ENCODE measurements at places on chromosomes 6 and 20.

DNA sequence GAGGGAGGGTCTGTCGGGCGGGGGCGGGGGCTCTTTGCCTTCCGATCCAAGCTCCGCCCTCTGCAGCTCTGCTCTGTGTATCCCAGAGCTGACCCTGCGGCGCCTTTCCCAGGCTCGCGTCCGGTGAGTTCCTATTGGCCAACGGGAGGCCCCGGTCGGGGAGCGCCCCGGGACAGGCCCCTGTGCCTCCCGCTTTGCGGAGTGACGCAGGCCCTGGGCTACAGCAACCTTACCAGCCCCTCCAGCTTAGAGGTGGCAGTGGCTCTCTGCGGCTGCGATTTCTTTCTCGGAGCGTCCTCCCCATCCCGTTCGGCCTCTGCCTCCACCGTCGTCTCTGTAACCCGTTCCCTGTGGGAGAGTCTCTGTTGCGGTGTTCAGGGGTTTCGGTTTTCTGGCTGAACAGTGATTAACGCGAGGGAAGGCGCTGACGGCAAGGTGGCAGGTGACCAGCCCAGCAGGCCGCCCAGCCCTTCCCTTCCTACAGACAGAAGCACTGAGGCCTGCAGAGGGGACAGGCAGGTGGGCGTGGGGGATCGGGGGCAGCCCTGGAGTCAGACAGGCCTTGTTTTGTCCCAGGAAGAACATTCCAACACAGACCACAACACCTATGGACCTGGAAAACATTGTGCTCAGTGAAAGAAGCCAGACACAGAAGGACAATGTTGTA, 18.1 kb upstream of the CEBPB start:
- peak; percentile 89 for DNase-seq

GRCh38 chr6:35197196-35197595, 16.6 kb upstream of the SCUBE3 start:
- DNase-seq = no peak

DNA sequence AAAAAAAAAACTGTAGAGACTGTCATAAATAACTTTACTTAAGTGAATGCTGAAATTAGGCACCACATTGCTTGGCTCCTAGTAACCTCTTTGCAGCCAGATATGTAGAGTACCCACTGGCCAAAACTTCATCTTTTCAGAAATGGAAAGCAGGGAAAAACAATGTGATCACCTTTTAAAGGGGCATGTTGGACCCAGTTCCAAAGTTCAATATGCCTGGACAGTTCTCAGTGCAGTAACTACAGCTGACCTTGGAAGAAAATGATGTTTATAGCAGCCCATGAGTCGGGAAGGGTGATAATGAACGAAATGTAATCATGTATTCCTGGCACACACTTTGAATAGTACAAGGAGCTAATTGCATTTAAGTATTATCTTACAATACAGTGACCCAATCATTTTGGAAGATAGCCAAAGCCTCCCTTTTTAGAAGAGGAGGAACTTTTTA, 93.6 kb upstream of the TAB2 start:
- DNase-seq = no peak

DNA sequence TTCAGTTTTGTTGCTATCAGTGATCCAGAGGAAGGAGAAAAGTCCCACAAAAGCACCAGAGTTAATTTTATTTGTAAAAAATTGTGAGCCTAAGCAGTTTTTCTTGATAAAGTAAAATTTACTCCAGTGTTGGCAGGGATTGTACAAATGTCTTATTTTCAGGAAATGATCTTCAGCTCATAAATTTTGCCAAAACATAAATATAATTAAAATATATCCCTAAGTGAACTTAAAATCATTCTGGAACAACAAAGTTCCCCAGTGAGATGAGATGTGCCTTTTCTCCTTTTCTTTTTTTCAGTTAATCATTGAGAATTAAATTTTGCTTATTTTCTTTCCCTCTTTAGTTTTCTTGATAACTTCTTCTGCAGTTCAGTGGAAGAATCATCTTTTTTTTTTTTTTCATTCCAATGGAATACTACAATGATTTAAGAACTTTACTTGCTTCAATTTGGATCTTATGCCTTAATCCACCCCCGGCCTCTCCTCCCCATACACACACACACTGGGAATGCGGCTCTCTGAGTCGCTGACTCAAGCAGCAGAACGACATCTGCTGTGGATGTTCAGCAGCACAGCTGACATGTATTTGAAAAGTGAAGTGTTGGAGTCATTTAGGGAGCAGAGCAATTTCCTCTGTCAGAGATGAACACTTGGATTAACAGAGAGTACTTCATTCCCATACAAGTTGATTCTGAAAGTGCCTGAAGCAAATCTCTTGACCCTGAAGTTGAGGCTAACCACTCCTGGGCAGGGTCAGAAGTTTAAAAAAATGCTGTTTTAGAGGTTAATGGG, 27.7 kb upstream of the LAMA4 start:
- peak; percentile 29 for DNase-seq

DNA sequence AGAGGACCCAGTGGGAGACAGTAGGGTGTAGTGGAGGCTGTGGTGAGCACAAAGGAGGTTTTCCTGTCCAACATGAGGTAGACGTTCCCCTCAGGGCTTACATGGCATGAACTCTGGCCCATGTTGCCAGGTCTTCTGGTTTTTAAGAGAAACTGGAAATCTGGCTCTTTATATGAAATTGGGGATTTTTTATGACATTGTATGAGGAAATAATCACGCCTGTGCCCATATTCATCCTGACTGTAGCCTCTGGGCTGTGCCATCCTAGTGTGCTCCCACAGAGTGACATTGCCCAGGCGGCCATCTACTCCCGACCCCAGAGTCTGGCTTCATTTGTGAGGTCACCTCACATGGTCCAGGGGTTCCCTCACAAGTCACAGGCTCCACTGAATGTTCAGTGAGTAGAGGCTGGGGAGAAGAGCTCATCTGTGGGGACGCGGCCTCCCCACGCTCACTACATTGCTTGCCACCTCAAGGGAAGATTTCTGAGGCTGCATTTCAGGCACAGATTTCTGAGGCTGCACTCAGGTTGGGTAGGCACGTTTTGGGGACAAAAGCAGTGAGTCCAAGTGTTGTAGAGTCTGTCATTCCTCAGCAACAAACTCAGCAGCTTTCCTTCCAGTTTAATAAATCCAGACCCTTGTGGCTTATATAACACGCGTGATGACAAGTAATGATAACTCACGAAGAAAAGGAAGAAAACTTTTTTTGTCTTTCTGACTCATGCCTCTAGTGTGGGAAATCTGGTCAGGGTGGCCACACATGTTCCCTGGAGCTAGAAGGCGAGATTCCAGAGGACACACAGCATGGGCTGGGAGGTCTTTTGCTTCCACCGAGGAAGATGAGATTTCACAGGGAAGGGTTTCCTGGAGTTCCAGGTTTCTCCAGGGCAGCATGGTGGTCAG, 41.7 kb downstream of the SLC24A3 start:
- no peak for DNase-seq

DNA sequence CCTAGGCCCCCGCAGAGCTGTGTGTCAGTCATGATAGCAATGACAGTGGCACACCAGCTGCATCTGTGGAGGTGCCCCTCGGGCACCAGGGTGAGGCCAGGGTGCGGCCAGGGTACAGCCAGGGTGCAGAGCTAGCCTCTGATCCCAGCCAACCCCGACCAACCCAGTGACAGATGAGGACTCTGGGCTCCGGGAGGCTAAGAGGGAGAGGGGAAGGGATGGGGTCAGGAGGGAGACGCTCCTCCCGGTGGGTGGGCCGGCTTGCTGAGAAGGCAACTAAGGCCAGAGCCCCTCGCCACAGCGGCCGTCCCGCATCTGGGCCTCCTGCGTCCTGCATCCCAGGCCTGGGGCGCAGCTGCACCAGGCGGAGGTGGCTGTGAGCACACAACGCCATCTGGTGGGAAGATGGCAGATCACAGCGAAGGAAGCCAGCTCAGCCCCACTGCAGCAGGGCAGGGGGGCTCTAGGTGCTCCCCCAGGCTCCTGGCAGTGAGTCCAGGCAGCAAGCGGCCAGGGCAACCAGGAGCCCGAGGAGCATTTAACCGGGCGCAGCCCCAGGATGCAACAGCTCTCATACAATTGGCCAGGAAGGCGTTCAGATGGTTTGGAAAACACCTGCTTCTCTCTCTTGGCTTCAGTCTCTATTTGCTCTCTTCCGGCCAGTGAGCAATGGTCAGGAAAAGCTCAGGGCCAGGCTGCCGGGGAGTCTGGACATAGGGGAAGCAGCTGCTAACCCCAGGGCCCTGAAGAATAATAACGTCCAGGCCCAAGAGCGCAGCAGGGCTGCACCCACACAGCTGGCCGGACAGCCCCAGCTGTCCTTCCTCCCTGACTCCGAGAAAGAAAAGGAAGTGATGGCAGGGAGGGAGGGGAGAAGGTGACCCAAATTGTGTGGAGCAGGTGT, 169.4 kb downstream of the TAF4 start:
- peak; percentile 77 for DNase-seq

DNA sequence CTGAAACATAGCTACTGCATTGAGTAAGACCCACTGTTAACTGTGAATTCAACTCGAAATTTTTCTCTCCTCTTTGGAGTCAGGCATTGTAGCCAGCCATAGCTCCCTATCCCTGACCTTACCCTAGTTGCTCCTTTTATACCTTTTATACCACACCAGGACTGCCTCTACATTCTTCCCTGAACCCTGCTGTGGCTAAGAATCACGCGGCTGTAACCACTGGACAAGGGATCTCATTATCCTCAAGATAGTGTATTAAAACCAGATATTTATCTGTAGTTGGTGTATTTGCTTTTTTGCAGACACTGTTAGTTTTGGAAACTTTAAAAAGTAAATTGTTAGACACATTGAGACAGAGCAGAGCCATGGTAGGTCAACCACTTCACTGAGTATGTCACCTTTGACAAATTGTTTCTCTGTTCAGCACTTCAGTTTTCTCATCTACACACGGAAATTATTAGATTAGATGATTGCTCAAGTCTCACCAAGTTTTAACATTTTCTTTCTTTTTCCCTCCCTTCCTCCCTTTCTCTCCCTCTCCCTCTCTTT, 171.9 kb upstream of the PRND start:
- no peak for DNase-seq

DNA sequence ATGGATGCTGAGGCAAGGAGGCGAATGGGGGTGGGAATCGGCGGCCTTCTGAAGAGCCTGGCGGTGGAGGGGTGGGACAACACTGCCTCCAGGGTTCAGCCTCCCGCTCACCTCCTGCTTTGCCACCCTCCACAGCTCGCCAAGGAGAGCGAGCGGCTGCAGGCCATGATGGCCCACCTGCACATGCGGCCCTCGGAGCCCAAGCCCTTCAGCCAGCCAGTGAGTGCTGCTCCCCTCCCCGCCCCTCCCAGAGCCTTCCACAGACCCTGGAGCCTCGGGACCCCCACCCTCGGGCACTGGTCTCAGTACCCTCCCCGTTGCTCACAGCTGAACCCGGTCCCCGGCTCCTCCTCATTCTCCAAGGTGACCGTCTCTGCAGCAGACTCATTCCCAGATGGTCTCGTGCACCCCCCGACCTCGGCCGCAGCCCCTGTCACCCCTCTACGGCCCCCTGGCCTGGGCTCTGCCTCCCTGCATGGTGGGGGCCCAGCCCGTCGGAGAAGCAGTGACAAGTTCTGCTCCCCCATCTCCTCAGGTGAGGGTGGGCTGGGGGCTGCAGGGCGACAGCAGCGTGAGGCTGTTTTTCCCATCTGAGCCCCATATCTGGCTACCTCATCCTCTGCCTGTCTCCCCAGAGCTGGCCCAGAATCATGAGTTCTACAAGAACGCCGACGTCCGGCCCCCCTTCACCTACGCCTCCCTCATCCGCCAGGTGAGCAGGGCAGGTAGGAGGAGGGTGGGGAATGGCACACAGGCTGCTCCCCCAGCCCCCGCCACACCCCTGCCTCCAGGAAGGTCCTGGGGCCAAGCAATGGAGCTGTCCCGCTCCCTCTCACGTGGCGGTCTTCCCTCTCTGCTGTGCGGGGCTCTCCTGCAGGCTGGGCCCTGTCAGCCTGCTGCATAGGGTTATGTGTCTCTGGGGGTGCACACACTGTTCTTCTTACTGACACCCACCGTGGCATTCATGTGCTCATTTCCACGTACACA, 43.7 kb downstream of the FOXP4 start:
- DNase-seq = no peak

- no peak for DNase-seq
These were observed 705.5 kb upstream of the MAN1A1 start for GRCh38 chr6:120055071-120055470.

DNA sequence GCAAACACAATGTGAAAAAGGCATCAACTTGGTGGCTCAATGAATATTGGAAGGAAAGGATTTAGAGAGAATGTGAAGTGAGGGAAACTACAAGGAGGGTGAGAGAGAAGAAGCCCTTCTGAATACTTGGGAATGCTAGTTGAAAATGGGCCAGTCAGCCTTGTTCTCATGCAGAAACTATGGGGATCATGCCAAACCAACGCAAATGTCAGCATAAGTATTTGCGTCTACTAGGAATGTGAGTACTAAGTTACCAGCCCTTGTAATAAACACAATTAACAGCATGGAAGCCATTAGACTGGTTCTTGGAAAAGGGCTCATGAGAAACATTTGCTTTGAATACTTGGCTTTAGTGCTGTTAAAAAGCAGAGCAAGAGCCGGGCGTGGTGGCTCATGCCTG, 54.9 kb upstream of the AIG1 start:
- no peak for DNase-seq

DNA sequence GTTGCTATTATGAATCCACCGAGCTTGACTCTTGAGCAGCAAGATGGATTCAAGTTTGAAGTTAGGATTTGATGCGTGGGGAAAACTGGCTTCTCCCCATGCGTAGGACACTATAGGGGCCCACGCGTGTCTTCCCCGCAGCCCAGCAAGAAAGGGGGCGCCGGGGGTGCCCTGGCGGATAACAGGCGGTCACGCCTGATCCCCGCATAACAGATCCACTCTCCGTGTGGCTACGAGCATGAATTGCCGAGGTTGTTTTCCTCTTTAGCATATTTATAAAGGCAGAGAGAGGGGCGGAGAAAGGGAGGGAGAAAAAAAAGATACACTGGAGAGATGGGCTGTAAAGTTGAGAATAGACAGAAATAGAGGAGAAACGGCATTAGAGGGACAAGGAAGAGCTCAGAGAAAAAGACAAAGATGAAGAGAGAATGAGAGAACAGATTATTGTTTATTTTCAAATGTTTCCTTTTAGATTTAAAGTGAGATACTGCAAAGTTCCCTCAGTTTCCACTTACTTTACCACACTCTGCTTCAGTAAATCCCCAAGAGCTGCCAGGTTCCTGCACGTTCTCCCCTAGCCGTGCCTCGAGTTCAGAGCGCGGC, 32.0 kb downstream of the TFAP2A start:
- no peak for DNase-seq

DNA sequence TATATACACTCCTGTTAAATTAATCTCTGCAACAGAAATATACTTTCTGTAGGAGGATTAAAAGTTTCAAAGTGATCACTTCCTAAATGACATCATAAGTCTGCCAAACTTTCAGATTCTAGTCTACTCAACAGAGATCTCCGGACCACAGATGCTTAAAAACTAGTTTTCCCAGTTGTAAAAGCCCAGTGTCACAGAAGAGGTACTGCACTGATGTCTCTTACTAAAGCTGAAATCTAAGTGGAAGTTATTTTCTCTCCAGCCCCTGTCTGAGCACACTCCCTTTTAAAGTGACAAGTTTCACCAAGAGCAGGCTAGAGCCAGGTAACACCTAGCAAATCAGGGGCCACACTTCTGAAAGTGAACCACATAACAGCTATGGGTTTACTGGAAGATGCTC, 71.6 kb upstream of the DST start:
- no peak for DNase-seq

- DNase-seq = no peak
These were observed 30.7 kb upstream of the NT5E start for GRCh38 chr6:85419046-85419759.

All from nephron progenitor cell (in vitro differentiated cells).